CD4-positive, alpha-beta memory T cell (primary cell): ENCODE measurements at places on chromosomes 4 and X.

DNA sequence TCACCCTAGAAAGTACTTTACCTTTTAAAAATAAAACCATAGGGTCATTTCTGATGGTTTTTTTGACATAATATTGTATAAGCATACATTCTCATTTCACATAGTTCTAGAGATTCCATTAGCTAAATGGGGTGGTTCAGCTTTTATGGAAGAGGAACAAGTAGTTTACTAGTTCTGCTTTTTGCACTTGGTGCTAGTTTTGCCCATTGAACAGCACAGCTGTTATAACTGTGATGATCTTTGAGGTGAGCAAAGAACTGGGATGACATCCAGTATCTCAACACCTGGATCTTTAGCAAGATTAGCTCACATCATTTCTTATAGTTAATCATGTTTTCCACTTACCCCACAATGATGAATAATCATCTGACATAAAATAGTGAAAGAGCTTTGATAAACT is 40.9 kb downstream of the MOB1B start:
- no peak for DNase-seq

DNA sequence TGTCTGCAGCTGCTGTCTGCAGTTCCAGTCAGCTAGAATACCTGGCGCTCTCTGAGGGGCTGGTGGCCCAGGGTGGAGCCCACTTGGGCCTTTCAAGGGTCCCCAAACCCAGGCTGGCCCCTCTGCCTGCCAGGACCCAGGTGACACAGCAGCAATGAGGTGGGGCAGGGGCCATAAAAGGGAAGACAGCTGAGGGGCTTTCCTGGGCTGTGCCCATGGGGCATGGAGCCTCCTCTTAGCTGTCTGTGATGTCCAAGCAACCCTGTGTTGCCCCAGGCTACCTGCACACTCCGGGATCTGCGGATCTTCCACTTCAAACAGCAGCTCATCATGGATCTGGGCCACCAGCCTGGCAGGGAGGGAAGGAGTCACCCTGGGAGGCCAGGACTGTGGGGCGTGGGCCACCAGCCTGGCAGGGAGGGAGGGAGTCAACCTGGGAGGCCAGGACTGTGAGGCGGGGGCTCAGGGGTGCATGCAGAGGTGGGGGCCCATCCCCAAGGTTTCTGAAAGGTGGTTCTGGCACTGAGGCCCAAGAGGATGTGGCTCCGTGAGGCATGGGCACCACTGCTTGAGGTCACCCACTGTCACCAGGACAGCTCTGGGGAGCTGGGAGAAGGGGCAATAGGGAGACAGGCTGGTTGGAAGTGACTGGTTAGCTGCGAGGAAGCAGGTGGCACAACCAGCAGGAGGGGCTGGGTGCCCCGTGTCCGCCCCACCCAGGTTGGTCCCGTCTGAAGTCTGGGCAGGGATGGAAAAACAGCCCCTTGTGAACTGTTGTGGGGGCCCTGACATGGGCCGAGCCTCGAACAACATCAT is 16.3 kb downstream of the NAT8L start:
- no peak for DNase-seq

DNA sequence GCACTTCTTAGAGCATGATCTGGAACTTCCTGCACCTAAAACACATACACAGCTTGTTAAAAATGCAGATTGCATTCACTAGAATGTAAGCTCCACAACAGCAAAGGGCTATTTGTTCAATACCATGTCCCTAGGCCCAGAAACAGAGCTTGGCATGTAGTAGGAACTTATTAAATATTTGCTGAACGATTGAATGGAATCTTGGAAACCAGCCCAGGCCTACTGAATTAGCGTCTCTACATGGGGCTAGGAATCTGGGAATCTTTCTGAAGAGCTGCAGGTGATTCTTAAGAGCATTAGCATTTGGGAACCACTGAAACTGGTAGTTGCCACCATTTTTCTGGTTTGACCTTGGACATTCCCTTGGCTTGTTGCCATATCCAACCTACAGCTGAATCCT is 234.1 kb downstream of the STIM2 start:
- no peak for DNase-seq

- no peak for DNase-seq
These were observed 33.4 kb upstream of the MSMO1 start for GRCh38 chr4:165293927-165294649.

DNA sequence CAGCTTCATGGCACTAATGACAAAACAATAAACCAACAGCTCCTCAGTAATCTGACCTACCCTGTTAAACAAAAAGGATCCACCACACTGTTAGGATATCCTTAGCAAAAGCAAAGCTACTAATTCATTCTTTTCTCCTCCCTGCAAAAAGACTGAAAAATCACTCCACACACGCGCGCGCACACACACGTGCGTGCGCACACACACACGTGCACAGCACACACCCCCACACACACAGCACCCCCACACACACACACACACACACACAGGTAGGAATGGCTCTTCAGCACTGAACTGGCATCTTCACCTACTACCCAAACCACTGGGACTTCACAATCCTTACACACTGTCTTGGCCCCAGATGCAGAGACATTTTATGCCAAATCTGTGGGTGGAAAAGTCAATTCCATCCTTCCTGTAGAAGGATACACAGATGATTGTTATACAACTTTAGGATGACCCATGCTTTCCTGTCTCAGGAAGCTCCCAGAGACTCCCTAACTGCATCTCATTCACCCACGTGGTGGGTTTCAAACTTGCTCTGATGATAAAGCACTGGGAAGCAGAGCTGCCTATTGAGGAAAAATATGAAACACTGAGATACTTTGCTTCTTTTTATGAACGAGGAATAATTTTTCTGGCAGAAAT is 102.5 kb downstream of the TSPAN5 start:
- no peak for DNase-seq

GRCh38 chr4:145880355-145880960 is 58.2 kb downstream of the ZNF827 start:
- DNase-seq, result no peak

DNA sequence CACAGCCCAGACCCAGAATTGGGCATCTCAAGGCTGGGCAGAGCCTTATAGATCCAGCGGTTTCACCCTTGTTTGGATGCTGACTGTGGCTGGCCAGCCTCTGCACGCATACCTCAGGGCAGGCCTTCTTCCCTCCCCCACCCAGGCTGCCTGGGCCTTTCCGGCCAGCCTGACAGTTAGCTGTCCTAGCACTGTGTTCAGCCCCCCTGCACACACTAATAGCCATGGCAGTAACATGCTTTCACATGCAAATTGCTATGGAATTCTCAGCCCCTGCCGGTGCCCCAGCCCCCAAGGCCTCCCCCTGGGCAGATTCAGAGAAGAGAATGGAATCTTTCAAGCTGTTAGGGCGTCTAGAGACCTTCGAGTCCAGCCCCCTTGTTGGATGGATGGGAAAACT is 17.7 kb downstream of the EFNB1 start:
- DNase-seq, result no peak

GRCh38 chr4:89954906-89955695 is 60.4 kb downstream of the MMRN1 start:
- no peak for DNase-seq

- no peak for DNase-seq
These were observed 1546.6 kb upstream of the TENM3 start for GRCh38 chr4:180696460-180697092.

GRCh38 chrX:139560221-139560620 is 29.7 kb downstream of the F9 start:
- no peak for DNase-seq

DNA sequence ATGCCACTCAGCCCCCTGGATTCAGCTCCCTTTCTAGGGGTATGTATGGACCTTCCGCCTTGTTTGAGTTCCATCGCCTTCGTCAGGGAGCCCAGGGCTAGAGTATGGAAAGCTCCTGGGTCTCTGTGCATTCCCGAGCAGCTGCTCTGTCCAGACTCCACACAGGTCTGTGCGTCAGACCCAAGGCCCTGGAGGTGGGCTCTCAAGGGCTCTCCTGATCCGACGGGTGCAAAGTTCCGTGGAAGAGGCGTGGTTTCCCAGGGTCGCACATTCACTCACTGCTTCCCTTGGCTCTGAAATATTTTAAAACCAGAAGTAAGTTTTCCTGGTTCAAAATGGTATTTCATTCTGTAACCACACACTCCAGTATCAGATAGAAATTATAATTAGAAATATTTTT is 863.2 kb downstream of the TRIML1 start:
- DNase-seq, result no peak

DNA sequence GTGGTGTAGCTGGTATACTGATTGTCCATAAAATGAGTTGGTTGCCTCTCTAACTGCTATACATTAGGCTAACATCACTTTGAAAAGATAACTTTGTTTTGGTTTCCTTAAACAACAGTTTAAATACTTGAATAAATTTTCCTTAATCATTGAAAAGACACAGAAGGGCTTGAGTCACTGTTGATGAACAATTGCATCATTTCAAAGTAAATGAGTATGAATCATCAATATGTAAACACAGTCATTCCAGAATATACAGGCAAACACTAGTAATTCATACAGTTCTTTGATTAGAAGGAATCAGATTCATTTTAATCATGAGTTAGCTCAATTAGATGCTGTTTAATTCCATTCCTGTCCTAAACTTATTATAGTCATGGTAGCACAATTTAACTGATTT is 160.6 kb downstream of the AFF2 start:
- DNase-seq, result no peak

- DNase-seq, result no peak
These were observed 810.3 kb downstream of the IL1RAPL1 start for GRCh38 chrX:29397506-29397905.

DNA sequence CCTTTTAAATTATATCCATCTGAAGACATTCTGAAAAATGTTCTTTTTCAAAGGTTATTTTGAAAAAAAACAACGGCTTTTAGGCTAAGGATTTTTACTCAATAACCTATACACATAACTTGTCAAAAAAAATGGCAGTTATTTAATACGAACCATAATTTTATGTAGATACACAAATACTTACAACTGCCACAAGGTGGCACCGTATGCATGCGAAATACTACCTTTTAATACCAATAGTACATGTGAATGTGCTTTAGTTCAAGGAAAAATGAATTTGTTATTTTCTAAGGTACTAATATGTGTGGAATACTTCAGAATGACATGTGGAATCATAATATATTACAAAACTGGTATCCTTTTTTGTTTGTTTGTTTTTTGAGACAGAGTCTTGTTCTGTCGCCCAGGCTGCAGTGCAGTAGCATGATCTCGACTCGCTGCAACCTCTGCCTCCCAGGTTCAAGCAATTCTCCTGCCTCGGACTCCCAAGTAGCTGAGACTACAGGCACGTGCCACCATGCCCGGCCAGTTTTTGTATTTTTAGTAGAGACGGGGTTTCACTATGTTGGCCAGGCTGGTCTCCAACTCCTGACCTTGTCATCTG is 4.6 kb upstream of the MAD2L1 start:
- DNase-seq, result peak; percentile 29
